ENCODE measurements at places on chromosomes 11 and 22.

DNA sequence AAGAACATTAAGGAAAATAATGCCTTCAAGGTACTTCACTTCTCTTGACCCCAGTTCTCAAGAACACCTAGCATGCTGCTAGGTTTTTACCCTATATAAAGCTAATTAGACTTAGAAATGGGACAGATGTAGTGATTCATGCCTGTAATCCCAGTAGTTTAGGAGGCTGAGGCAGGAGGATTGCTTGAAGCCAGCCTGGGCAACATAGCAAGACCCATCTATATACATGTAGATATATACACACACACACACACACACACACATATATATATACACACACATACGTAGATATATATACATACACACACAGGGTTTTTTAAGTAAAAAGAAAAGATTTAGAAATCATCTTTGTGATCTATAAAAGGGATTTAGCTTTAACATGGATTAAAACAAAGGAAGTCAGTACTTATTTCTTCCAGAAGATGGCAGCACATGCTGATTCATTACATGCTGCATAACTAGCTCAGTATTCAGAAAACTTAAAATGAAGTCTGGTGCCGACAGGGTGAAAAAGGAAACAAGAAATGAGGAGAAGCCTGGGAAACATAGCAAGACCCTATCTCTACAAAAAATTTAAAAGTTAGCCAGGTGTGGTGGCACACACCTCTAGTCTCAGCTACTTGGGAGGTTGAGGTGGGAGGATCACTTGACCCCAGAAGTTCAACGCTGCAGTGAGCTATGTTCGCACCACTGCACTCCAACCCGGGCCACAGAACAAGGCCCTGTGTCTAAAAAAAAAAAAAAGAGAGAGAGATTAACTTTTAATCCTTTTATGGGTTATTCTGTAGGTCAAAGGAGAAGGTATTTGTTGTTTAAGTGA, 28.5 kb upstream of the RBX1 start:
- peak; percentile 30 for DNase-seq

- peak; percentile 26 for DNase-seq
Measured at GRCh38 chr22:17733466-17733865, 40.8 kb downstream of the BID start.

GRCh38 chr11:34185926-34186841, 80.8 kb downstream of the NAT10 start:
- no peak for DNase-seq

GRCh38 chr11:20156876-20157613, 3.2 kb downstream of the DBX1 start:
- no peak for DNase-seq

Measured in RCC 7860 (cell line).